ENCODE measurements at places on chromosomes 6 and 20.

- DNase-seq = no peak
Measured at GRCh38 chr6:4225161-4225872, 89.9 kb upstream of the ECI2 start.

GRCh38 chr6:108916026-108916686 is 67.9 kb downstream of the ARMC2 start:
- no peak for DNase-seq

DNA sequence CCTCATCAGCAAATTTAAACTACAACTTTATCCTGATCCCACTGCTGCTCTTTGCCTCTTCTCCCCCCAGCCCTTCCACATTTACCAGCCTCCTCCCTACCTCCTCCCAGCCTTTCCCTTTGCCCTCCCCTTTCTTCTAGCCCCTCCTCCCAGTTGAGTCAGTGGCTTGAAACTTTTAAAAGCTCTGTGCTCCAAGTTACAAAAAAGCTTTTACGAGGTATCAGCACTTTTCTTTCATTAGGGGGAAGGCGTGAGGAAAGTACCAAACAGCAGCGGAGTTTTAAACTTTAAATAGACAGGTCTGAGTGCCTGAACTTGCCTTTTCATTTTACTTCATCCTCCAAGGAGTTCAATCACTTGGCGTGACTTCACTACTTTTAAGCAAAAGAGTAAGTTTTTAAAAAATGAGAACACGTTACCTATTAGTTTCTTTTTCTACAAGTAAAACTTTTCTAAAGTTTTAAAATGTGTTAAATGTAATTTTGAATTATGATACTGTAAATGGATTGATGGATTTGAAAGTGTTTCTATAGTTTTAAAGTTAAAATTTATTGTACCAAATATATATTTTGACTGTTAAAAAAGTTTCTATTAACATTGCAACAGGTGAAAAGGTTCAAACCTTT is at the start of gene GJA1:
GJA1 (plus strand) TSS at position 203 of the 626 bp plus-strand sequence. CDS start 11,202 bp downstream, outside the sequence.
- DNase-seq = no peak

DNA sequence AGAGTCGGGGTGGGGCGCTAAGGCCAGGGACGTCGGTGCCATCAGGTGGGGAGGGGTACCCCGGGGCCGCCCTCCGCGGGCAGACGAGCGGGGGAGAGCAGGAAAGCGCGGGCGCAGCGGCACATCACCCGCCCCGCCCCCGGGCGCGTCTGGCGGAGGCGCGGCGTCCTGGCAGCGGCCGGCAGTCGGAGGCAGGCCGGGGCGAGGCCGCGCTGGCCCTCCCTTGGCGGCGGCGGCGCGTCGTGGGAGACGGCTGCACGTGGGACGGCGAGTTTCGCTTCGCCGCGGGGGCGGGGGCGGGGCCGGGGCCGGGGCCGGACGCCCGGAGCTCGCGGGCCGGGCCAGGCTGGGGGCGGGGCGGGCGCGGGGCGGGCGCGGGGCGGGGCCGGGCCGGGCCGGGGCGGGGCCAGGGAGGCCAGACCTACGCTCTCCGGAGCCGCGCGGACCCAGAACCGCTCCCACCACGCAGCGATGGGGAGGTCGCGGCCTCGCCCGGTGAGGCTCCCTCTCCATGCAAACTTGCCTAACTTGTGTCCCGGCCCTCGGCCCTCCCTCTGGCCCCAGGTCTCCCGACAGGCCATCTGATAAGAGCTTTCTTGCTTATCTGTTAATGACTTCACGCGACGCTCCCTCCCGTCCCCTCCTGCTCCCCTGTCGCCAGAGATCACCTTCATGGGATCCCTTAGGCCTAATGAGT is 12.5 kb downstream of the ITPR3 start:
- DNase-seq = peak; percentile 75

- DNase-seq = no peak
Measured at GRCh38 chr20:51305316-51306052, 237.0 kb downstream of the NFATC2 start.

DNA sequence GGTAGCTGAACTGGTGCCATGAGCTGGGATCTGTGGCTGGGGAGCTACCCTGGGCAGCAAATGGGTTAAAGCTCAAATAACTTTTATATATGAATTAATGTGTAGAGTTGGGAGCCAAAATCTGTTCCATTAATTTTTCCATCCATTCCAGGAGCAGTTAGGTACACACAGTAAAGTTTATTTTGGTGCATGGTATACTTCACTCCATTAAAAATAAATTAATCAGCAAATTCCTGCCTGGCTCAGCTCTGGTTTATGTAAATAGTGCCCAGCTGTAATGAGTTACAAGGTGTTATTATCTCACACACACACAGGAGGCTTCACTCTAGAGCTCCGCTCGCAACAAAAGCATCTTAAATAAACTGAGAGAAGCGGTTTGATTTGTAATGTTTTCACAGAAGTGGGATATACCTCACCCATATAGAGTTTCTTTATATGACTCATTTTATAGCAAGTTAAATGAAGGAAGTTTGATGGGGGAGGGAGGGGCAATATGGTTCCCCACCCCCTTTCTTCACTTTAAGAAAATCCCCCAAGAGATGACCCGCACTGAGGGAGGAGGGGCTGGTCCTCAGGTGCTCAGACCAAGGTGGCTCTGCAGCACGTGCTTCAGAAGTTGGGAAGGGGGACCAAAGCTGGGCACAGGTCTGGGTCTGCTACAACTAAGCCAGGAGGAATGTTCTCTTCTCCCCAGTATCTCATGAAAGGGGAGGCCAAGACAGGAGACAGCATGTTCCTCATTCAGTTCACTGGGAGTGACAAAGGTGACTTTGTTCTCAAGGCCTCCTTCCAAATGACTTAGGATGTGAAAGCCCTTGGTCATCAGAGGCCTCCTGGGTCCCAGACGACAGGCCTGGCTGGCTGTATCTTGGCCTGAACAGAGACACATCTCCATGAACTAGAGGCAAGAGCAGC is 10.5 kb upstream of the FAM83C start:
- no peak for DNase-seq

GRCh38 chr6:130758813-130759212 is 68.4 kb upstream of the SMLR1 start:
- no peak for DNase-seq

GRCh38 chr20:8404912-8405635 is 273.0 kb downstream of the PLCB1 start:
- DNase-seq = no peak

GRCh38 chr6:169131390-169131789 is 122.3 kb downstream of the THBS2 start:
- no peak for DNase-seq

DNA sequence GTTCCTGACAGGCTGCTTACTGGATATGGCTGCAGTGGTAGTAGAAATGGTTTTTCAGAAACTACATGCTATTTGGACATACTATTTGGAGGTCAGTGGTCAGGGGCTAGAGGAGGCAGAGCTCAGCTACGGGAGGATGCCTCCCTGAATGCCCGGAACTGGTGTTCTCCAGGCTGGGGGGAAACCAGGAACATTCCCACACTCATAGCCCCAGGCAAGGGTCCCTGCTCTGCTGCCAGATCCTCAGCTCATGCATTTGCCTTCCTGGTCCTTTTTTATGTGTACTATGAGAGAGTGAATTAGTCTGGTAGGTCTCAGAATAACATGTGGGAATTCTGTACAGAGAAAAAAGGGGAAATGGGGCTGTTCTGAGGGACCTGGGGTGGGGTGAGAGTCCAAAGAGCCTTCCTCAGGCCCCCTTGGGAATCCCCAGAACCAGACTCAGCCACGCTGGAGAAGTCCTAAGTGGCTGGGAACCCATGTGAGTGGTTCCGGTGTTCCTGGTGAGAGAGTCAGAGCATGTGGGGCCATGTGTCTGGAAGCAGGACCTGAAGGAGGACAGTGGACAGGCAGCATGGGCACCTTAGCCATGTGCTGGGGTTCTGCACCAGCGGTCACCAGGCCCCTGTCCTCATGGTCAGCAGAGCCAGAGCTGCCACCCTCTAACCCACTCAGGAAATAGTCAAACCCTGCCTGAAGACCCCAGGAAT is 58.0 kb upstream of the MYL9 start:
- no peak for DNase-seq

Measured in activated T-cell treated with anti-CD3 and anti-CD28 coated beads, Interleukin-2, amount 50 U/mL, for 1 hour (primary cell).